Activated T-helper 1 cell treated with anti-CD3 and anti-CD28 coated beads, Interleukin-2, amount 50 U/mL, for 16 hours (primary cell): ENCODE measurements at places on chromosomes 3 and 15.

DNA sequence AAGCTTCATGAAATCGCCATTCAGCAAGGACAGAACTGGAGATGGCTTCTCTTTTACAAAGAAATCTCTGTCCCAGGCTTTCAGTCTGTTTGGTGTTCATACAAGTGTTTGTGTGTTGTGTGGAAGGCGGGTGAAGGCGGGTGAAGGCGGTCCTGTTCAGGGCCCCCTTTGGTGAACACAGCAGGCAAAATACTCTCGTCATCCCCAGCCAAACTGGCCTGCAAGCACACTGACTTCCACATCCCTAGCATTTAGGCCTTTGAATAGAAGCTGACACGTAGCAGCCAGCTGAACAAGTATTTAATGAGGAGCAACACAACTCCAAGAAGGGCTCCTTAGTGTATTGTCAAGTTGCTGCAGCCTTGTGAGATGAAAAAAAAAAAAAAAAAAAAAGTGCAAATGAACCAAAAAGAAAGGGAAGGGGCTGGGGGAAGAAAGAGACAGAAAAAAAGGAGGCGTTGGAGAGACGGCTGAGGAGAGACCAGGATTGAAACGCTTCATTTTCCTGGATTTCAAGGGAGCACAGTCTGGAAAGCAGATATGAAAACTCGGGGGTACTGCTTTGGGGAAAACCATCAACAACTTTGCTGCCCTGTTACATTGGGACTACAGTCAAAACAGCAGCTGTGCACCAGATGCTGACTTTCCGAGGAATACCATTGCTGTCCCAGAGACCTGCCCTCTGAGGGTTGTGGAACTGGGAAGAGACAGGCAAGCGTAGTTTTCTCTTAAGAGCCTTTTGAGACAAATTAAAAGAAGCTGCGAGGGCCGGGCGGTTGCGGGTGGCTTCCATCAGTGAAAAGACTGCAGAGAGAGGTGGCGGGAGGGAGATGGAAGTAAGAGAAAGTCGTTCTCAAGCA is 74.6 kb downstream of the TGFBR2 start:
- no peak for DNase-seq

- no peak for DNase-seq
Observed at GRCh38 chr3:111923806-111924205, 55.0 kb upstream of the ABHD10 start.

DNA sequence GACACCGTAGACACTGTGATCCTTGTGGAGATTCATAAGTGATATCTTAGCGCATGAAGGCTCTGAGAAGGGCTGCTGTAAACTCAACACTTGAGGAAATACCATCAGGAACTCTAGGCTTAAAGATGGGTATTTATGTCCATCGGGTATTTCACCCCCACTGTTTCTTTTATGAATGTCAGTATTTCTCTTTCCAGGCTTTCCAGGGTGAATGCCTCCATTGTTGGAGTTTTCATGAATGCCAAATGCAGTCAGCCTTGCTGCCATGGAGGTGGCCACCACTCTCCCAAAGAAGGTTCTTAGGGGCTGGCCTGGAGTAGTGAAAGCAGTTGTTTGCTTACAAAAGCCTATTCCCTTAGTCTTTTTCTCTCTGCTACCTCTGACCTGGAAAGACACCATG is 259.2 kb downstream of the SLCO3A1 start:
- DNase-seq = no peak

GRCh38 chr15:40469776-40470390 is 901 bp upstream of the CHST14 start:
- no peak for DNase-seq

- no peak for DNase-seq
Observed at GRCh38 chr3:52721002-52721729, 15.3 kb downstream of the SPCS1 start.

DNA sequence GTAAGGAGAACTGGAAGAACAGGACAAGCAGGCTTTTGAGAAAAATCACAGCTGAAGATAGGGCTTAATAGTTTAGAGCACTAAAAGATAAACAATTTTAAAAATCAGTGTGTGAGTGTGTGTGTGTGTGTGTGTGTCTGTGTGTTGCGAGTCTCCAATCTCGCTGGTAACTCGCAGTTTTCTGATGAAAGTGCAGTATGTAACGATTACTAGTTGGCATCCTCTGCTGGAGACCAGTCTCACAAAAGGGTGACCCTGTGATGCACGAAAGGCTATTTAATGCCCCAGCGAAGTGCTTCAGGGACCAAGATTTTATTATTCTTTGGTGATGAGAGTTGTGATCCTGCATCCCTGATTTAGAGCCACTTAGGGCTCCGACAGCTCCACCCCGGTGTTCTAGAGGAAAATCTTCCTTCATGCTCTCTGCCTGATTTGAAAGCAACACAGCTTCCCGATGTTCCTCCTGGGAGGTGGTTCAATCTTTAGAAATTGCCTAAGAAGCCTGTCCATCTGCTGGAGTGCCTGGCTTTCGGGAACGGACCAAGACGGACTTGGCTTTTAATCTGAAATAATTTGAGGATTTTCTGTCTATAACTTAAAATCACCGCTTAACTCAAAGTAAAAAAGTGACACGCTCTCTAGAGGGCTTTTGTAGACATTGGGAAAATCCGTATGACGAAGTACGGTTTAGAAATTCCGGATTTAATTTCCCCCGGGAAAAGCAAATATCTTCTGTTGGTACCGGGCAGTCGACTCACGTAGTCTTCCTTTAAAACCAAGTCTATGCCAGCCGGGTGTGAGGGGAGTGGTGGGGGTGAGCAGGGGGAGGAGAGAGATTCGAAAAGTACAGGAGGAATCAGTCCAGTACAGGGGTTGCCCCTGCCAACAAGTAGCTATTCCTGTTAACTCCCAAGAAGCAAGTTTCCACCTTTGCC is 1.1 kb upstream of the ALCAM start:
- no peak for DNase-seq

DNA sequence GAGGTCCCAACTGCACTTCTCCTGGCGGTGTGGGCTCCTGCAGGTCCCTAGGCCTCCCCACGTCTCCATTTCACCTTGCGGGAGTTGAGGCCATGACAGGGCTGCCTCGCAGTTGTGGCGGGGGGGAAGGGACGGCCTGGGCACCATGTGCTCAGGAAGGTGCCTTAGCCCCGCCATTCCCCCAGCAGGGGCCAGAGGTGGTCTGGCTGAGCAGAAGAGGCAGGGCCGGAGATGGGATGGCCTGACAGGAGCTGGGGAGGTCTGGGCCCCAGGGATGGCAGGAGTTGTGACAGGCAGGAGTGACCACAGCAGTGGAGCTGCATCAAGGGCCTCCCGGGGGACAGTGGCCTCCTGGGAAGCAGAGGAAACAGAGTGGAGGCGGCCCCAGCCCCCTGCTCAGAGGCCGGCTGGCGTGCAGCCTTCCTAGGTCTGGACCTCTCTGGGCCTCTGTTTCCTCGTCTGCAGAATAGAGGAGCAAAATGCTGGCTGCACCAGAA is 18.7 kb upstream of the KLF15 start:
- no peak for DNase-seq

- DNase-seq = no peak
Observed at GRCh38 chr3:177322881-177323280, 125.6 kb upstream of the TBL1XR1 start.

DNA sequence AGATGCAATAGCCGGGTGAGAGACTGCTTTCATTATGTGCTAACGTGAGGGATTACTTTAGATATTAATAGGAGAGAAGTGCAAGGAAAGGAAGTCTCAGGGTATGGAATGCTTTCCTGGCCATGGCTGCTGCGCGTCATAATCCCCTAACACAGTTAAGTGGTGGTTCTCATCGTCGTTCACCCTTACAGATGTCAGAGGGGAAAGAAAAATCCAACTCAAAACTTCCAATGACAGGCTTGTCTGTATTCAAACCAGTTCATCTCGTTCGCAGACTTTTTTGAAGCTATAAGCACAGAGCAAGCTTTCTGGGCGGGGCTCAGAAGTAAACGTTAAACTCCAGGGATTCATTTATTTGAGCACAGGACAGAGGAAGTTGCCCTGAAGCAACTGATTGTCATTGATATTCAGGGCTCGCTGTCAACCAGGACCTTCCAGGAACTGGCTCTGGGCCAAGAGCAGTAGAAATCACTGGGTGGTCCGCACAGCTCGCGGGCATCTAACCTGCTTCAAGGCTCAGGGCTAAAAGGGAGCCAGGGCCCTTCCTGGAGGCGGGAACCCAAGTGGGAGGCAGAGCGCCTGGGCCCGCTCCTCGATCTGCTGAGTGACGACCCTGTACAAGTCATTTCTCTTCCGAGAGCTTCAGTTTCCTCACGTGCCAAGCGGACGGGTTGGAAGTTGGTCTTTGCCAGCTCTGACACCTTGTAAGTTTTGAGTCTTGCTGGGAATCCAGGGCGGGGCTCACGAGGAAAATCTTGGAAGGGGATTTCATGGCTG is 1.1 kb upstream of the LPP start:
- no peak for DNase-seq

DNA sequence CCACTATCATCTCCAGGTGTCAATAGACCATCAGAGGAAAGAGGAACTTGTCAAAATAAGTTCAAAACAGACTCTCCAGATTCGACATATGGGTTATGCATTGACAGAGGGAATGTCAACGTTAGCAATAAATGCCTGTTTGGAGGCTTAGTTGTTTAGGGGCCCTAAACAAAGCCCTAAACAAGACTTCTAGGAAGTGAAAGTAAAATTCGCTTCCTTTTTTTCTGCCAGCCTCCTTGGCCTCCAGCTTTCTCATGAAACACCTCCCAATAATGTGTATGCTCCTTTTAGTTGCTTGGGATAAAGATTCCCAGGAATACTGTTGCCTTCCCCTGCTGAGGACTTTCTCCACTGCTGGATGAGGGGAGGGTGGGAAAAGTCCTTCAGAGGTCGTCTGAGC is 70.9 kb upstream of the ARNT2 start:
- no peak for DNase-seq

GRCh38 chr3:51934139-51934850 is 7.4 kb downstream of the RRP9 start:
- DNase-seq = no peak

GRCh38 chr3:178699810-178700209 is 163.6 kb downstream of the KCNMB2 start:
- no peak for DNase-seq

- DNase-seq = no peak
Observed at GRCh38 chr3:117350371-117350770, 640.8 kb downstream of the TUSC7 start.

DNA sequence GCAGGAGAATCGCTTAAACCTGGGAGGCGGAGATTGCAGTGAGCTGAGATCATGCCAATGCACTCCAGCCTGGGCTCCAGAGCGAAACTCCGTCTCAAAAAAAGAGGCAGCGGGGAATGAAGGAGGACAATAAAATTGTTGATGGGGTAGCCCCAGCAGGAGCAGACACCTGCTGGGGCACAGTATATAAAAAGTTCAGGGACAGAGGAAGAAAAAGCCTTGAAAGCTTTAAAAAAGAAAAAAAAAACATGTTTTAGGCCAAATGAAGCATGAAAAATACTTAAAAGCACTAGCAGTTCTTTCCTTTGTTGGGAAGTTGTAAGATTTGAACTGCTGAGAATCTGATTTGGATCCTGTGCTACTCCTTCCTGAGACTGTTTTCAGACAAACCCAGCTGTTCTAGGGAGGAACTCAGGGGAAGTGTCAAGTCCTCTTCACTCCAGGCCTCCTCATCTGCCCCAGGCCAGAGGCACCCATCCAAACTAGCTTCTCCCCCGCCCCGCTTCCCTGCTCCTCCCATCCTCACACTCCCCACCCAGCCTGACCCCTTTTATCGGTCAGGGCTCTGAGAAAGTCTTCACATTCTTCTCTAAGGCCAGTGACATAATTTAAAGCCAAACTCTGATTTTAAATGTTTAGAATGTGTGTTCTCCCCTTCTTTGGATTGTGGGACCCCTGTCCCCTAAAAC is 4.9 kb downstream of the IL17RD start:
- DNase-seq = no peak

DNA sequence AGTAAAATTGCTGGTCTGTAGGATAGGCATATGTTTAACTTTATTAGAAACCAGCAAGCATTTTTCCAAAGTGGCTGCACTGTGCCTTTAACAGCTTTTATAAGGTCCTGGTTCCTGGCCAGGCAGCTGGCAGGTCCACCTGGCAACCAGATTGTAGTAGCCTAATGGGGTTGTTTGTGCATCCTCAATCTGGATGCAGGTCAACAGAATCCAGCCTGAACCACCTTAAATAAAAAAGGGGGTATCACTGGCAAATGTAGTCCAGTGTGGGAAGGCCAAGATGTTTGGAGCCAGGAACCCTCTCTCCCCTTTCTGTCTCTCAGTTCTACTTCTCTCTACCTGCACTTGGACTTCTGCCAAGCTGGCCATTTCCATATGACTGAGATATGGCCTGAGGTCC is 200.3 kb downstream of the ZNF621 start:
- DNase-seq = no peak

DNA sequence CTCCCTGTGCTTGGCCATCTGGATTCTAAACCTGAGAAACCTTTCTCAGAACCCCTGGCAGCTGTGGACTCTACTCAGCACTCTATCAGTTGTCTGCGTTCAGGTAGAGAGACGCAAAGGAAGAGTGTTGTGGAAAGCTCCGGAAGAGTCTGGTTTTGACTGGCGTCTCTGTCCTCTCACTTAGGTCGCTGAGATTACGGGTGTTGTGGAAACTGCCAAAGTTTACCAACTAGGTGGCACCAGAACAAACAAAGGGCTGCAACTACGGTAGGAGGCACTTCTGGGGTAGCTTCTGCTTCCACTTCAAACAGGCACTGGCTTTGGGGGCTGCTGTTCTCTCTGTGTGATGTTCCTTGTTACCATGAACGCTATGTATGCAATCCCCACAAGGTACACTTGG is 19.2 kb upstream of the ITPKA start:
- no peak for DNase-seq

DNA sequence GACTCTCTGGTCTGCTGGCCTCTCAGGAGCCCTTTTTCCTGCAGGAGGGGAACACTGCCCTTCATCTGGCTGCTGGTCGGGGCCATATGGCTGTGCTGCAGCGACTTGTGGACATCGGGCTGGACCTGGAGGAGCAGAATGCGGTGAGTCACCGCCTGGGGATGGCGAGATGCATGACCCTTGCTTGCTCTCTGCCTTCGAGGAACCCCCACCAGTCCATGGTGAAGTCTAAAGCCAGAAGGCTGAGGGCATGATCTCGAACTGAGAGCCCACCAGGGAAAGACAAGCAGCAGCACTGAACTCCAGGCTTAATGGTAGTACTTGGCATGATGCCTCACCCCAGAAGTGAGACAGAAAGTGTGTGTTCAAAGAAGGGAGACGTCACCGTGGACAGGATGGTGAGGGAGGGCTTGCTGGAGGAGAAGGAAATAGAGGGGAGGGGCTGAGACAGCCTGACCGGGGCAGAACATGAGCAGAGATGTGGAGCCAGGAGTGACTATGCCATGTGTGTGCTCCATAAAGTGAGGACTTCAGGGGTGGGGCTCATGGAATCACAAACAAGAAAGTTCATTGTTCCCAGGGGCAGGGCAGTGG is 19.2 kb downstream of the ANKDD1A start:
- no peak for DNase-seq

DNA sequence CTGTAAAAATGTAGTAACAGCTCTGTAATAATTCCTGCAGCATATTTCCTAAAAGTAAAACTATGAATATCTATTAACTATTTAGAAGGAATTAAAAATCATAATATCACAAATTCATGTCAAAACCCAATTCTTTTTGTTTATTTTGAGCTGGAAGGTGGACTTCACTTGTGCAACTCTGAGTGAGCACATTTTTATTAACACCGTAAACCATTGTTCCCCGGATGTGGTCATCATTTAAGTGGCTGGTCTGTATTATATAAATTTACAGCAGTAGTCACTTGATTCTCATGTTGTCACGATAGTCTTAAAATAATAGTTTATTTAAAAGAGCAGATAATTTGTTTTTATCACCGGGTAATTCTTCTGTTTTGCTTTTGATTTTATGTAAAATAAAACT is 43.0 kb upstream of the UTS2B start:
- DNase-seq = no peak

GRCh38 chr3:164814106-164814505 is 264.2 kb downstream of the SI start:
- no peak for DNase-seq
